ENCODE measurements at places on chromosomes 2 and 18.

DNA sequence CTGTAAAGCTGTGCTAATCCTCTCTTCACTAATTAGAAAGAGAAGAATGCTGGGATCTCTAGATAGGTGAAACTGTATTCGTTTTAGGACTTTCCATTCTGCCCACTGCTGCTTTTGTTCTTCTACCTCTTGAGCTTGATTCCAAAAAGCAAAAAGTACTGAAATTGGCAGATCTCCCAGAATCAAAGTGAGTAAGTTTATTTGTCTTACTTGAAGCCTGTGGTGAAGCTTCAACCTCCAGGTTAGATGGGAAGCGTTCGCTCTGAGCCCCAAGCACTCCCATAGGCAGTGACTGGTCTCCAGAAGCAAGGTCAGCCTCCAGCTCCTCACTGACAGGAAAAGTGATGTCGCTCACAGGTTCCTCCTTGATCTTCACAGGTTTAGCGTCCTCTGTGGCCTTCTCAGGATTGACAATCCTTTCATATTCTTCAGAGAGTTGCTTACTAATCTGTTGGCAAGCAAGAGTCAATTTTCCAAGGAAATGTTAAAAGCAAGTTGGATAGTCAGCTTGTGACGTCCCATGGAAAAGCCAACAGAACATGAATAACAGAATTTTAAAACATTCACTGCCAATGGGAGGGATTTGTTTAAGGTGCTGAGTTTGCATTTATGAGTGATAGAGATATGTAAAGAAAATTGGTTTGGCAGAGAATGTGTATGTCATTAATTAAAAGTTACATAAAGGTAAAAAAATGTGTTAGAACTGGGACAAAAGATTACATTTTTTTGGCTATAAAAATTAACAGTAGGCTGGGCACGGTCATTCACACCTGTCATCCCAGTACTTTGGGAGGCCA lies 8.1 kb downstream of the SUPT7L start:
- DNase-seq = no peak

GRCh38 chr2:128162266-128162665 lies 71.3 kb downstream of the UGGT1 start:
- no peak for DNase-seq

DNA sequence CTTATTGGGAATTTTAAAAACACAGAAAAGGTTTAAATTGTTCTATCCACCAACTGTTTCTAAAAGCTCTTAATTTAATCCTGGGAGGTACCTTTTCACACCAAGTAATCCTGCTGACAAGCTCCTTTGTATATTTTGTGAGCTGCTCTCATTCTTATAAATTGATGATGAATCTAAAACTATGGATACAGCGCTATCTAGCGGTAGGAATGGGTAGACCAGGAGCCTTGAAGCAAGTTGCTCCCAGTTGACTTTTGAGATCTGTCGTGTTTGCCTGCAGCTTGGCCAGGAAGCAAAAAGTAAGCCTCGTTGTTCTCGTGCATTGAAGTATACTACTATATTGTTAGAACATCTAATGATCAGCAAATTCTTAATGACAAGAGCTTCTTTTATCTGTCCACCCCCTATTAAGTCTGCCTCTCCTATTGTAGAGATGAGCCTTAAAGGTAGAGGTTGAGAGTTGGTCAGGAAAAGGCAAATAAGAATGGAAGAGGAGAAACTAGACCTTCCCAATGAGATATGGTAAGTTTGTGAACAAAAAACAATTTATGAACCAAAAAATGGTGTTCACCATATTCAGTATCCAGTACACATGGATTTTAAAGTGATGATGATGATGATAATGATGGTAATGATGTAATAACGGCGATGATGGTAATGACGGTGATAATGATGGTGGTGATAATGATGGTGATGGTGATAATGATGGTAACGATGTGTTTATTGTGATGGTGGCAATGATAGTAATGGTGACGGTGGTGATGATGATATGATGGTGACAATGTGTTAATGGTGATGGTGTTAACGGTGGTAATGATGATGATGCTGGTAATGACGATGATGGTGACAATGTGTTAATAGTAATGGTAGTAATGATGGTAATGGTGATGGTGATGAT lies 212.1 kb upstream of the NCKAP5 start:
- peak; percentile 18 for DNase-seq

- no peak for DNase-seq
Measured at GRCh38 chr2:108855194-108855593, 68.6 kb downstream of the CCDC138 start.

- no peak for DNase-seq
Measured at GRCh38 chr2:229454934-229455631, 184.0 kb upstream of the PID1 start.

DNA sequence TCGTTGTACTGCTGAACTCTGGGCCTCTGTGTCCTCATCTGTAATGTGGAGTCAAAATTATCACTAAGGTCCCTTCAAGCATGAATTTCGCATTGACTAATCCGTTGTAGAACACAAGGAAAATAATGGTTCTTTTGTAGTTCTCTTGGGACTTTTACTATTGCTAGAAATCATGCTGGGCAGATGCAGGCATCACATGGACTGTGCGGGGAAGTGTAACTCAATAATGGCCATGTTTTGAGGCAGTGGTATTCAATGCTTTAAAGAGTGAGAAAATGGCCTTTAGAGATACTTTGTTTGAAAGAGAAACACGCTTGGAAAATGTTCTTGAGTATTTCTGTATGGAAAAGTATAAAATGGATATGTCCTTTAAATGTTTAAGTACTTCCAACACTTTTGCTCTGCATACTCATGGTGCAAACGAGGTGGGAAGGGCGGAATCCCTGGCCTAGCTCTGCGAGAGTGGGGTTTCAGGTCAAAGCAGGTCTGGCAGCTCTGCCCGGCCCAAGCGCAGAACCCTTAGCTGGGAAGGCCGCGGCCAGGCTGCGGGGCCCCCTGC lies 117.3 kb upstream of the MSTN start:
- no peak for DNase-seq

- DNase-seq = no peak
Measured at GRCh38 chr2:219287580-219288265, 8.6 kb downstream of the DNAJB2 start.

DNA sequence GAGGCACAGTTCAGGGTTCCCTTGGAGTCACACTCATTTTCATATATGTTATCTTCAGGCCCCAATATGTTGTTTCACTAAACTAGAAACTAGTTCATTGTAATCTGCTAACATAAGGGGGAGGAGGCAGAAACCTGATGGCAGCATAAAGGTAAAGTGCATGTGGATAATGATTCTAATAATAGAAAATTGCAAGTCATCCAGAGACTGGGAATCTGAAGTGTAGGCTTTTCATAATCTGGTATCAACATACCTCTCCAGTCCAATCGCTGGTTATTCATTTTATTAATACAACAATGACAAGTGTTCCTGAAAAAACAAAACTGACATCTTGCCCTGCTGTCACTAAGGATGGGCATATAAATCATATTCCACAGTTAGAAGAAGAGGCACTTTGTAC lies 326.3 kb upstream of the ZNF804A start:
- DNase-seq = no peak

DNA sequence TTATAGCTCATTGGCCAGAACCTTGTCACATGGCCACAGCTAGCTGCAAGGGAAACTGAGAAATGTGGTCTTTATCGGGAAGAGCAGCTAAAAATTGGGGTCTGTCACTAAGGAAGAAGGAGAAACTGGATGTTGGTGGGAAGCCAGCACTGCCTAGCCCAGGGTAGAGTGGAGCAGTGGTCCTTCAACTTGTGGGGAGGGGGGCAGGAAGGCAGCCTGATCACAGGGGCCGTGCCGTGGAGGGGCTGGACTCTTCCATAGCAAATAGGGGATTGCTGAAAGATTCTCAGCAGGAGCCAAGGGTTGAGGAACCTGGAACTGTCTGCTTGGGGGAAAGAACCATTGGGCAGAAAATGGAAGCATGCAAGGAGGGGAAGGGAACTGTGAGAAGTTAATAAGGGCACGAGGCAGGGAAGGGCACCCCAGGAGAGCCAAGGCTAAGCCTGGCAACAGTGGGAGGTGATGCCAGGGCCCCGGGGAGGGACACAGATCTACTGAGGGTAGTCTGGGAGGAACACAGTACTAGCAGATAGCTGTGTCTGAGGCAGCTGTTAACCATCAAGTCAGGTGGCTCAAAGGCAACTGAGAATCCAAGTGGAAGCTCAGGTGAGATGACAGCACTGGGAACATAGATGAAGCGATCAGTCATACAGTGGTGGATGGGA lies 5.9 kb upstream of the NEURL3 start:
- no peak for DNase-seq

DNA sequence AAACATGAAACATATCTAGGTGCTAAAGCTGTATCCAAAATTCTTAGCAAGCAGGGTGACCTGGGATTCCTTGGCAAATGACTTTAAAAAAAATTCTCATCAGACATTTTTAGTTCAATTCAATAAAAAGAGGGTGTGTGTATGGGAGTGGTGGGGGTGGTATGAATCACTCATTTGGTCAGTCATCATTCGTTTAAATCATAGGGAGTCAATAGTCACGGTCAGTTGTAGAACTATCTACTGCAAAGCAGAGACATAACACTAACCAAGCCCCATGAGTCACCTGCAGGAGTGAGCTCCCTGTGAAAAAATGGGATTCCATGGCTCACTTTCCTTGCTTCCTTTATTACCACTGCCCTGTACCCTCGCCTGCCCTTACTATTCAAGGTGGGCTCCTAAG lies 380.6 kb upstream of the TCF4 start:
- DNase-seq = no peak

GRCh38 chr2:10774394-10774793 lies 38.2 kb downstream of the PDIA6 start:
- DNase-seq = no peak

- no peak for DNase-seq
Measured at GRCh38 chr2:121505005-121505404, 25.7 kb upstream of the RNU4ATAC start.

GRCh38 chr2:149076863-149077412 lies 38.4 kb downstream of the LYPD6B start:
- DNase-seq = no peak

DNA sequence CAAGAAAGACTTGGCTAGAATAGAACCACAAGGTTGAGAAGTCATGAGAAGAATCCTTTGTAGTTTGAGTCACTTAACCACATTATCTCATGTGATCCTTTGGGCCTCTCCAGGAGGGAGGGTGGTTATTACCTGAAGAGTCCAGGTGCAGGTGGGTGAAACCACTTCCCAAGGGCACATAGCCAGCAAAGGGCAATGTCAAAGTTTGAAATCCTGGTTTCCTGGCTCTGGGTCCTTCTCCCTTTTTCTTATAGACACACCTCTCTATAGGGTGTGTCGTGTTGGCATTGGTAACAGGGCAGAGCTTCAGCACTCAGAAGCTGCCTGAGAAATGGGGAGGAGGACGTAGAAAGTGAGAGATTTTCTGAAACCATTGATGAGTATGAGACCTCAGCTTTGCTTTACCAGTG lies 137.9 kb downstream of the MGAT5 start:
- no peak for DNase-seq

DNA sequence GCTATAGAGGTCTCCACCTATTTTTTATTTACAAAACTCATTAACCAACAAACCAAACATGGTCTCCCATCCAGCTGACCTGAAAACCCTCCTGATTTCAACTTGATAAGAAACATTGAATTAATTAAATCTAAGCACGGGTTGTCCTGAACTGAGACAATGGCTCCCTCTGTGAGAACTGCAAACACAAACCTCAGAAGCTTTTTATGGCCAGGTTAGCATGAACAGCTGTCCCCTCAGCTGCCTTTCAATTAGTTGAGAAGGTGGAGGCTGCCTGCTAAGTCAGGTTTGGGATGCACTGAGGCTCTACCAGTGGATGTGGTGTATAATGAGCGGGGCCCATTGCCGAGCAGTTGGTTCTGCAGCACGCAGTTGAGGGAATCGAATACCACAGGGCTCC lies 258.5 kb upstream of the DDX18 start:
- no peak for DNase-seq

GRCh38 chr2:233267516-233268245 lies 16.2 kb downstream of the ATG16L1 start:
- peak; percentile 77 for DNase-seq

DNA sequence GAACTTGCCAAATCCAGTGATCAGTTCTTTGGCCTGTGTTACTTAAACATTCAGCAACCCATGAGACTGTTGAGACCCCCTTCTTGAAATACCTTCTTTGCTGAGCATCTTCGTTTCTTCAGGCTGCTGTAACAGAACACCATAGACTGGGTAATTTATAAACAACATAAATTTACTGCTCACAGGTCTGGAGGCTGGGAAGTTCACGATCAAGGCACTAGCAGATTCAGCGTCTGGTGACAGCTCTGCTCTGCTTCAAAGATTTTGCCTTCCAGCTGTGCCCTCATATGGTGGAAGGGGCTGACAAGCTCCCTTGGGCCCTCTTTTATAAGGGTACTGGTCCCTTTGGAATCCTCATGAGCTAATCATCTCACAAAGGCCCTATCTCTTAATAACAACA lies 28.8 kb upstream of the TSPYL6 start:
- DNase-seq = no peak

GRCh38 chr2:1407950-1408675 lies 5.2 kb upstream of the TPO start:
- DNase-seq = no peak

DNA sequence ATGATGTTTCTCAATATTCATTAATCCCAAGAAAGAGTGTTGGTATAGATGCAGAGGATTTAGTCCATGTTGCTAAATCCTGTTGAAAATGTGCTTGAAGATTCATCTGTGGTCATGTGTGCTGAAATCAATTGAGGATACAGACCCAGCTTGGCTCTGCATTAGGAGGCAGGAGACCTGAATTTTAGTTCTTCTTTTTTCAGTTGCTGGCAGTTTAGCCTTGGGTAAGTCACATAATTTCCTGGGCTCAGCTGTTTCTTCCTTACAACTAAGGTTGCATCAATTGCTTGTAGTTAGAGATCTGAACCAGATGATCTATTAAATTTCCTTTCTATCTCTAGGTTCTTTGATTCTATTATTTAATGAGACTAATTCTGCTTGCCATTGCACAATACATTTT lies 54.4 kb downstream of the SETBP1 start:
- no peak for DNase-seq

- no peak for DNase-seq
Measured at GRCh38 chr18:58998401-58999203, 133.9 kb downstream of the ZNF532 start.

Measured in activated T-cell treated with anti-CD3 and anti-CD28 coated beads, Interleukin-2, amount 50 U/mL, for 48 hours (primary cell).